ENCODE measurements at places on chromosomes 3 and 15.

- no peak for DNase-seq
These were observed 3.6 kb downstream of the SNRK start for GRCh38 chr3:43289841-43290470.

DNA sequence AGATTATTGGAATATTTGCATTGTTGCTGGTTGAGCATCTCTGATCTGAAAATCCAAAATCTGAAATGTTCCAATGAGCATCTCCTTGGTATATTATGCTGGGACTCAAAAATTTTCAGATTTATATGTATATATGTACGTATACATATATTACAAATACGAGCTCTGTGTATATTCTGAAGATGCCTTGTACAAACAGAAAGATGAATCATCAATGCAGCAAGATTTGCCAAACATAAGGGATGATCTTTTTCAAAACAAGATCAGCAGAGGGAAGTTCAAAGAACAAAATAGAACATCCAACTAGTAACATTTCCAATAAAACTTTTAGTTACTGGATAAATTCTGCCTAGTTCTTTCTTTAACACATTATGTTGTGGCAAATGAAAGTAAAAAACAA is 42.5 kb downstream of the HERC1 start:
- DNase-seq = no peak

DNA sequence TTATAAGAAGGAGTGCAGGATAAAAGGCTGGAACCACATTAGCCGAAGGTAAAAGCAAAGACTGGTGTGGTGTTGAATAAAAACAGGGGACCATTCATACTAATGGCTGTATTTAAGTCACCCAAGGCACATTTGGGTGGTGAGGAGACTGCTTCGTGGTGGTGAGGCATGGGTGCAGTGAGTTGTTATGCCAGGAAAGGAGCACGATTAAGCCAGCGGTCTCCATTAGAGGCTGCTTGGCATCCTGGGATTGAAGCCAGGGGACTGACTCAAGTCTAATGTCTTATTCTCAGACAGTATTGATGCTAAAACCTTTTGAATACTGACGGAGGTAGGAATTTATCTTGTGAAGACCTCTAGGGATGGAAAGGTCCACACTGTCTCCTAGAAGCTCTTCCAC is 21.9 kb downstream of the FEM1B start:
- DNase-seq = no peak

GRCh38 chr3:7381741-7382140 is 520.8 kb downstream of the GRM7 start:
- DNase-seq = no peak

GRCh38 chr15:74315626-74316025 is 51.8 kb downstream of the CYP11A1 start:
- no peak for DNase-seq

GRCh38 chr15:40082195-40082883 is 26.3 kb downstream of the BMF start:
- no peak for DNase-seq

GRCh38 chr3:157819270-157820156 is 286.7 kb downstream of the SHOX2 start:
- no peak for DNase-seq

- no peak for DNase-seq
These were observed 8.6 kb downstream of the FBXL22 start for GRCh38 chr15:63605816-63606215.
